Activated CD8-positive, alpha-beta memory T cell treated with anti-CD3 and anti-CD28 coated beads, Interleukin-2, amount 50 U/mL, for 4 hours (primary cell): ENCODE measurements at places on chromosomes 16 and 17.

GRCh38 chr17:1060991-1061390 is 64.1 kb downstream of the TIMM22 start:
- peak; percentile 24 for DNase-seq

- DNase-seq = no peak
Observed at GRCh38 chr16:77955127-77955526, 67.2 kb upstream of the CLEC3A start.

DNA sequence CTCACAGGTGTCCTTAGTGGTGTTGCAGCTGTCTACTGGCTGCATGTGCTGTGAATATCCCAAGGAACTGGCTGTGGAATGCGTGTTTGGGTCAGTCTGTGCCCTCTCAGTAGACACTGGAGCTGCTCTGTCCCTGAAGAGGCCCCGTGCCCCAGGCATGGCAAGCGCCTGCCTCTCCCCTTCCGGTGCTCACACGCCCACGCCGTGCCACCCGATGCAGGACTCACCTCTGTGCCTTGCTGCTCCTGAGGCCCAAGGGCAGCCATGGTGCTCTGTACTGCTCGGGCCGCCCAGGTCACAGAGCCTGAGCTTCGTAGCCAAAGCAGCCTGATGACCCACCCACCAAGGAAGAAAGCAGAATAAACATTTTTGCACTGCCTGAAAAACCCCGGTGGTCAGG is 10.0 kb downstream of the RGS11 start:
- DNase-seq = peak; percentile 13

DNA sequence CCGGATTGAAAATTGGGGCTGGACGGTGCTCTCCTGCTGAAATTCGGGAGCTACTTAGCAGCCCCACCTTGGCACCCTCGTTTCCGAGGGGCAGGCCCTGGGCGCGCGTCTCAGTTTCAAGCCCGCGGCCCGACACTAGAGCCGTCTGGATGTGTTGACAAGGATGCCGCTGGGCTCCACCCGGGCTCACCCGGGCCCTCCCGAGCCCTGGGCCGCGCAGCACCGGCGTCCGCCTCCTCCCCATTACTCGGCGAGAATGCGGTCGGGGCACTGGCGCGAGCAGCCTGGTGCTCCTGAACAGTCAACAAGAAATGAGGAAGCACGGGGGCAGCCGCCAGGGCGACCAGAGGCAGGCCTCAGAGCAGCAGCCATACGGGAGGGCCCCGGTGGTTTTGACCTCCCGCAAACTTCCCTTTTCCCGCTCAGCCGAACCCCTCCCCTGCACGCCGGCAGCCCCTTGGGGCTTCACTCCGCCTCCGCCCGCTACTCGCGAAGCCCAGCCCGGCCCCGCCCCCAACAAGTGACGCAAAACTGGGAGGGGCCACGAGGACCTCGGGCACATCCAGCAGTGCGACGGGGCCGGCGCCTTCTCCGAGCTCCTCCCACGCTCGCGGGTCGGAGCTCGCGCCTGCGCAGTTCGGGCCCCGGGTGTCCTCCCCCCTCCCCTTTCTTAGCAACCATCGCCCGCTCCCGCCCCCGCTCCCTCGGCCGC is 447 bp upstream of the SEC14L1 start:
- DNase-seq = peak; percentile 100

DNA sequence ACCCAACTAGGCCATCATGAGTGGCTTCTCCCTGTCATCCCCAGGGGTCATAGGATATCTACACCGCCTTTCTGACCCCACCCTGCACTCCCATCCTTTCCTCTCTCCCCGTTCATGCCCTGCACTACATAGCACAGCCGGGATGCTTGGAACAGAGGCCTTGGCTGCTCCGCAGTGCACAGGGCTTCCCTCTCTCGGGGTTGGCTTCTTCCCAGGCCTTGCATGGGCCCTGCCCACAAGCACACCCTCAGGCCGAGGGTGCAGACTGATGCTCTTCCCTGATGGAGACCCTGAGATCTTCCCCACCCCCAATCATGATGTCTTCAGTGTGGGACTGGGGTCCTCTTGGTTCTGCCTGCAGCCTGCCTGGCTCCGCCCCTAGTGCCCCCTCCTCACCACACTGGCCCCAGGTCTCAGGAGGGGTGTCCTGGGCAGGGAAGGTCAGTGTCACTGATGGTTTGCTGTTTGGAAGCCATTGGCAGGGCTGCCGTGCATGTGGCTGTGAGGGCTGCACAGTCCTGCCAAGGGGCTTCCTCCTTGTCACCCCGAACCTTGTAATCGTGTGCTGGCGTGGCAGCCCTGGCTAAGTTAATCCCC is 14.3 kb upstream of the NAGLU start:
- DNase-seq = no peak

GRCh38 chr17:48463526-48463925 is 33.5 kb upstream of the SKAP1 start:
- no peak for DNase-seq

DNA sequence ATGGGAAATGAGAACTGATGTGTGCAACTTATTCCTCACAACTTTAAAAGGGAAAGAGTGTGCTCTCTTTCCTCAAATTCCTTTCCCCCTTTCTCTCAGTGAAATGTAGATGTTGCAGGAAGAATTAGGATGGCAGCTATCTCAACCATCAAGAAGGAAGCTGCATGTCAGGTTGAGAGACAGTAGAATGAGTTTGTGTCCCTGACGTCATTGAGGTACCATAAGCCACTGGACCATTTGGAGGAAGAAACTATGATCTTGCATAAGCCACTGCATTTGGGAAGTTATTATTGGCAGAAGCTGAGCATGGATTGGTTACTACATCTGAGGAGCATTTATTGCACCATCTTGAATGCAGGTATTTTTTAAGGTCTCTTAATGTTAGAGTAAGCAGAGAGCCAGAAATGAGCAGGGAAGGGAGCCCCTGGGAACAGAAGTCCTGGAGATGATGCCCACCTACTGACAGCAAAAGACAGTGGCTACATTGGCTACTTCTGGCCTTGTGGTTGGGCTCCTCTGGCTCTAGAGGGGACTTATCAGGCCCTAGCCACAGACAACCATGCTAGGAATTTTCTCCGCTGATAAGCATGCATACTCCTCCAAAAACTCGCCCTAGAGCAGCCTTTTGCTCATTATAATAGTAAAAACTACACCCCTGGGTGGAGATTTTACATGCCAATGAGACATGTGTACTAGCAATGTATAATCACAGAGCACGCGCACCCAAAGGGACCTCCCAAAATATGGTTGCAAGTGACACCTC is 249.0 kb upstream of the SALL1 start:
- DNase-seq = no peak

DNA sequence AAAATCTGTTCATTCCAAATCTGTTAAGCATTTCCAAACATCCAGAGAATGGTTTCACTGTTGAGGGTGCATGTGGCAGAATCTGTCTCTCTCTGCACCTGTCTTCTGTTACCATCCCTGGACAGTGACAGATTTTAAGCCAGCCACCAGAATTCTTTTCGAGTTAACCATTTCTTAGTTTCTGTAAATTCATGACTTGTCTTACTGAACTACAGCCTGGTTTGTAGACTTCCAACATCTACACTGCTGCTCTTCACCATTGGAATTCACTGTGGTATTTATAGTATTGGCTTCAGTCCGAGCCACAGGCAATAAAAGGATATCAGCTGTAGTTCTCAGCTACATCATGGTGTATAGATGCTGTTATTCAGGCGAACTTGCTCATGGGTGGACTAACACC is 47.6 kb downstream of the GOSR1 start:
- DNase-seq = no peak

GRCh38 chr17:78935419-78936323 is 10.5 kb upstream of the TIMP2 start:
- no peak for DNase-seq

DNA sequence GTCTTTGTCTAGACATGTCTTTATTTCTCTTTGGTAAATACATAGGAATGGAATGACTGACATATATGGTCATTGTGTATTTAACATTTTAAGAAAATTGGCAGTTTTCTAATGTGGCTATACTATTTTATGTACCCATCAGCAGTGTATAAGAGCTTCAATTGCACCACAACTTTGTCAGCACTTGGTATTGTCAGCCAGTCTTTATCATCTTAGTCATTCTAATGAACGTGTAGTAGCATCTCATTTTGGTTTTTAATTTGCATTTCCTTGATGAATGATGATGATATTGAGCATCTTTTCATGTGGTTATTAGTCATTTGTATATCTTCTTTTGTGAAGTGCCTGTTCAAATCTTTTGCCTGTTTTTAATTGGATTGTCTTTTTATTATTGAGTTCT is 239.3 kb downstream of the CEP112 start:
- no peak for DNase-seq
